ENCODE measurements at places on chromosomes 13 and 19. TPM values are rescaled to one million over a fixed set of nuclear protein-coding genes. Genes with fewer than 3 reads are reported as not detected.

The SIAH3 gene
- total RNA-seq = not detected

The ZNF460 gene
- total RNA-seq = 1.3 TPM

The LILRB4 gene
- total RNA-seq = not detected

The LSM4 gene
- total RNA-seq = 232 TPM

The PRSS57 gene
- 0.23 TPM for total RNA-seq

The LRFN3 gene
- 15.7 TPM for total RNA-seq

The ZNF529 gene
- total RNA-seq = 3.0 TPM

The ANKRD24 gene
- total RNA-seq = 0.18 TPM

Measured in A549 treated with Hydrocortisone at 1 μM for 4 hours (cell line).